Renal cortical epithelial cell (primary cell): ENCODE measurements at places on chromosomes 11 and 22. TPM values are rescaled to one million over a fixed set of nuclear protein-coding genes. Genes with fewer than 3 reads are reported as not detected.

MICAL2 gene
- total RNA-seq, result 266 and 361 TPM in 2 replicates

AIFM3 gene
- total RNA-seq, result 0.17 and 0.99 TPM in 2 replicates

CYP2D6 gene
- 0.17 and 0.89 TPM in 2 replicates for total RNA-seq

SF1 gene
- total RNA-seq, result 38.4 and 161 TPM in 2 replicates

DNA sequence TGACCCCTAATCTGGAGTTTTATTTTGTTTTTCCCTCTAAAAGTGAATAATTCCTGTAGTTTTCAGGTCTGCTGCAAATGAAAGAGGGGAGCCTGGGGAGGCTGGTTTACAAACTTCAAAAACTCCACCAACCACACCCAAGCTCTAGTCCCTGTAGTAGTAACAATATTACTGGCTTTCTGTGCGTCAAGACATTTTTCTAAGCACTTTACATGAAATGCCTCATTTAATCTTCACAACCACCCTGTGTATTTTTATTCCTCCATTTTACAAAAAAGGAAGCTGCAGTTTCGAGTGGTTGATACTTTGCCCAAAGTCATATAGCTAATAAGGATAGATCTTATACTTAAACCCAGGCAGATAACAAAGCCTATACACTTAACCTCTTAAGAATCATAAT lies 23.5 kb downstream of the CTNND1 start:
- no peak for DNase-seq

DNA sequence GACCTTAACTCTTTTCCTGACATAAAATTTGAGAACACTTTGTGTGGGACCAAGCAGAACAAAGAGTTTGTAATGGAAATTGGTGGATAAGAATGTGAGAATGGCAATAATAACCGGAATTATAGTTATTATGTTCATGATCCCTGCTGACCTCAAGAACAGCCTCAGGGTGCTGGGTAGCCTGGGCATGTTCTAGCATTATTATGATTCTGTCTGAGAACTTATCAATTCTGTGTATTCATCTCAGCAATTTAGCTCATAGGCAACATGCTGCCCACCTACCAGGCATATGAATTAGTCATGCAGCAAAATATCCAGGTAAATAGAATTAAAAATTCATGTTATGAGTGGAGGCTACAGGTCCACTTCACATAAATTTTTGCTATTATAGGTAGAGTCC lies 61.9 kb downstream of the CTSC start:
- DNase-seq, result no peak

DNA sequence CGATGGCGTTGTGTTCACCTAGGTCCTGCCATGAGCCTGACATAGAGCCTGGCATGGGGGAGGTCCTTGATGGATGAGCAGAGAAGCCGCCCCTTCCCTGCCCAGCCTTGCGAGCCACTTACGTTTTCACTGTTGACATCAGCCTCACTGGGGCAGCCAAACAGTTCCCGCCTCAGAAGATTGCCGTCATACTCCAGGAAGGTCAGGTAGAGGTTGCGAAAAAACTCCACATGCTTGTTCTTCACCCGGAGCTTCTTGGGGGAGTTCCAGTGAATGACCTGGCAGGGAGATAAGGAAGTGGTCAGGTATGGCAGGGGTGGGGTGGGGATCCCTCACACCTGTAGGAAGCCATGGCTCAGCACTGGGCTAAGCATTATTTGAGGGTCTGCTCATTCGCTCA lies 279.3 kb upstream of the SYN3 start:
- DNase-seq, result peak; percentile 63

DNA sequence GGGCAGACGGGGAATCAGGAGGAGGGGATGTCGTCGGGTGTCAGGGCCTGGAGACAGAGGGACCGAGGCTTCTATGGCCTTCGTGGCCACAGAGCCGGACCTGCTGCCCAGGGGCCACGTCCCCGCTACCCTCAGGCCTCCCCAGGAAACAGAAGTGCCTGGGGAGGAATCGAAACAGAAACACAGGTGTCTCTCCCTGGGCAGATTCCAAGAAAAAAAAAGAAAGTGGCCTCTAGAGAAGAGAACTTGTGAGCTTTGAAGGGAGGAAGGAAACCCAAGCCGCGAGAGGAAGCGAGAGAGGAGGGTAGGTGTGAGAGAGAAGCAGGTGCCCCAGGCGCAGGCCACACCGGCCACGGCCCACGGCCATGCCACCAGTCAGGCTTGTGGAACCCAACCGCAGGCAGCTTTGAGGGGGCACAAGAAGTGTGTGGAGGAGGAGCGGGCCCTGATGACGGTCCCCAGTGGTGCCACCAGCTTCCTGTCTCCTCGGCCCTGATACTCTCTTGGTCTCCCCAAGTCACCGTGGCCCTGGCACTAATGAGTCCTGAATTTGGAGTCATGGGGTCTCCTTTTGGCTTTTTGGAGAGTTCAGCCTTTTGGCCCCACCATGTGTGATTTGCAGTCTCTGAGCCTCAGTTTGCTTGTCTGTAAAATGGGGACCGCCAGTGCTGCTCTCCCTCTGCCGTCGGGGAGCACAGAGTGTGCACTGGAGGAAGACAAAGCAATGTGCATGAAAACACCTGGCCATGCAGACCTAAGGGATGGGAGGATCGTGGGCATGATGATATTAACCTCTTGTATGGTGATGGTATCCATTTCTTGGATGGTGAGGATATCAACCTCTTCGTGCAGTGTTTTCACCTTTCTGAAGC lies 25.2 kb downstream of the LIF start:
- no peak for DNase-seq

DNA sequence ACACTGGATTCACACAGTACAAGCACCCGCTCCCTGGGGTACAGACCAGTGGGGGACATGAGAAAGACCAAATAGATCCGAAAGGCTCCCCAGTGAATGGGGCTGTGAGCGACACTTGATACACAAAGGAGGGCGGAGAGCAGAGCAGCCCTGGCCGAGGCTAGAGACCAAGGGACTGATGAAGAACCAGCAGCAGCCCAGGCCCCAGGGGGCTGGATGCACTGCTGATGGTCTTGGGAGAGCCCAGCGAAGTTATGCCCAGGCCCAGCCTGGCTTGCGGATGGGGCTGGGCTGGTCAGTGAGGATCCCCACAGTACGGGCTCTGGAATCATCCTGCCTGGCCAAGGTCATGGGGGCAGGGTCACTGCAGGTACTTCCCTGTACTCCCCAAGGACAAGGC lies 23.2 kb downstream of the ARHGAP1 start:
- no peak for DNase-seq

DNA sequence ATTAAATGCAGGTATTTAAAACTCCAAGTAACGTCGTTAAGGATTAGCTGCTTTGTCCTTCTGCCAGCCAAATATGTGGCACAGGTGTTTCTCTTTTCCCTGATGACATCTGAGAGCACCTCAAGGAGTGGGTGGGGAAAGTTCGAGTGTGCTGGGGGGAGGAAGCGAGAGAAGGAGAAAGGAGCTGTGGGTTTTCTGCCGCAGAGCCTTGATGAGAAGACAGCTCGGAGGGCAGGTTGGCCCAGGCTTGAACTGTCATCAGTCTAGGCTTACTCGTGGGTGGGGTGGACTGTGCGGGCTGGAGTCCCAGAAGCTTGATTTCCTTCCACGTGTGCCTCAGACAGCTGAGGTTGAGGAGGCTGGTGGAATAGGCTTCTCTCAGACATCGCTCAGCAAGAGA lies 15.2 kb upstream of the SORL1-AS1 start:
- DNase-seq, result no peak

DNA sequence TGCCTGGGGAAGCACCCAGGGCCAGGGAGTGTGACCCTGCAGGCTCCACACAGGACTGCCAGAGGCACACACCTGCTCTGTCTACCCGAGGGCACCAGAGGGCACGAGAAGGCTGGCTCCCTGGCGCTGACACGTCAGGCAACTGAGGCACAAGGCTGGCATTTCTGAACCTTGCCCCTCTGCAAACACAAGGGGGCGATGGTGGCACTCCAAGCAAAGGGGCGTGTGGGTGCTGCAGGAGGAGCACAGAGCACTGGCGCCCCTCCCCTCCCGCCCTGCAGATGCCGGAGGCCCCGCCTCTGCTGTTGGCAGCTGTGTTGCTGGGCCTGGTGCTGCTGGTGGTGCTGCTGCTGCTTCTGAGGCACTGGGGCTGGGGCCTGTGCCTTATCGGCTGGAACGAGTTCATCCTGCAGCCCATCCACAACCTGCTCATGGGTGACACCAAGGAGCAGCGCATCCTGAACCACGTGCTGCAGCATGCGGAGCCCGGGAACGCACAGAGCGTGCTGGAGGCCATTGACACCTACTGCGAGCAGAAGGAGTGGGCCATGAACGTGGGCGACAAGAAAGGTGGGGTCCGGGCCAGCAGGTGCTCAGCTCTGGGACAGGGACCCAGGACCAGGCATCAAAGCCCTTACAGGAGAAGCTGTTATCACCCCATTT lies 20.8 kb upstream of the TXNRD2 start:
- peak; percentile 73 for DNase-seq

DNA sequence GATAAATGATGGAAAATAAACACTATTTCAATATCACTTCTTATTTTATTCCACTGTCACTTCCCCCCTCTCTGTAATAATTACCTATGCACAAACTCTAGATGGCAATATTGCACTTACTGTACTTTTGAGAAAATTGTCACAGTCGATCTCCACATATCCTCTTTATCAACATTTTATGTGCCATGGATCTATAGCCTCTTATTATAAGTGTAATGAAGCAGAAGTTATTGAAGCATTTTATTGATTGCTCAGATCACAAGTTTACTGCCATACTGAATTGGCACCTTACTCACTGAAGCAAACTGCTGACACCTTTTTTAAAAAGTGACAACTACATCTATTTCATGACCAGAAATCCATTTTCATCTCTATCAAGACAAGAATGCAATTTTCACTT lies 133.4 kb downstream of the DCDC1 start:
- DNase-seq, result peak; percentile 23

DNA sequence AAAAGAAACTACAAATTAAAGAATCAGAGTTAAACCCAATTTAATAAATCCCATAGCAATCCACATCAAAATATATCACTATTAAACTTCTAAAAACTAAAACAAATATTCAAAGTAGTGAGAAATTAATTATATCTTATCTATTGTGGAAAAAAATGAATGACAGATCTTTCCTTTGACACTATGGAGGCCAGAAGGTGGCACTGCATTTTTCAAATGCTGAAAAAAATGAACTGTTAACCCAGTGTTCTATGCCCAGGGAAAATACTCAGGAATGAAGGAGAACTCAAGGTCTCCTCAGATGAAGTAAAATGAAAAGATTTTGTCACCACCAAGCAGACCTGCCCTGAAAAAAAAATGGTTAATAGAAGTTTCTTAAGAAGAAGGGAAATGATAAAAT lies 27.7 kb downstream of the TYR start:
- DNase-seq, result no peak

DNA sequence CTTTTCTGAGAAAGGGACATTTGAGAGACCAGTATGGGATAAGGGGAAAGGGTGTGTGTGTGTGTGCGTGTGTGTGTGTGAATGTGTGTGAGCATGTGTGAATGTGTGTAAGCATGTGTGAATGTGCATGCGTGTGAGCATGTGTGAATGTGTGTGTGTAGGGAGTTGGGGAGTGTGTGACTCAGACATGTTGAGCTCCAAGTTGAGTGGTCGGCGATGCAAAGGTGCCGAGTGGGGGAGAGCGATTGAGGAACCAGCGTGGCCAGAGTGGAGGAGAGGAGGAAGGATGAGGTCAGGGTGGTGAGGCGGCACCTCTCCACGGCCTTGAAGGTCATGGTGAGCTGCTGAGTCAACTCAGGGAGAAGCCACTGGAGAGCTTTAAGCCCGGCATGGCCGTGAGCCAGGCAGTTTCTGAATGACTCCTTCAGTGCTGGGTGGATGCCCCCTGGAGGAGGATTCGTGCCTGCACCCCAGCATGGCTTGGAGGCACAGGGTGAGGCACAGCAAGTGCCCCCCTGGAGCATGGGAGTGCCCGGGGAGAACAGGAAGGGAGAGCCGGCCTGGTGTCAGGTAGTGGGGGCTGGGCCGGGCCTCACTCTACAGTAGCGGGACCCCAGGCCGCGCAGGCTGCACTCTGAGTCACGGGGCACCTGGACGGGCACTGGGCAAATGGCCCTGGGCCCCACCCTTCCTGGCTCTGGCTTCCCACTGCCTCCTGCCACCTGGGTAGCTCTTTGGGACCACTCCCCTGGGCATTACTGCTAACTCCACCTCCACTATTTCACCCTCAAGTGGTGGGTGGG lies 8.2 kb upstream of the CCDC88B start:
- peak; percentile 91 for DNase-seq

DNA sequence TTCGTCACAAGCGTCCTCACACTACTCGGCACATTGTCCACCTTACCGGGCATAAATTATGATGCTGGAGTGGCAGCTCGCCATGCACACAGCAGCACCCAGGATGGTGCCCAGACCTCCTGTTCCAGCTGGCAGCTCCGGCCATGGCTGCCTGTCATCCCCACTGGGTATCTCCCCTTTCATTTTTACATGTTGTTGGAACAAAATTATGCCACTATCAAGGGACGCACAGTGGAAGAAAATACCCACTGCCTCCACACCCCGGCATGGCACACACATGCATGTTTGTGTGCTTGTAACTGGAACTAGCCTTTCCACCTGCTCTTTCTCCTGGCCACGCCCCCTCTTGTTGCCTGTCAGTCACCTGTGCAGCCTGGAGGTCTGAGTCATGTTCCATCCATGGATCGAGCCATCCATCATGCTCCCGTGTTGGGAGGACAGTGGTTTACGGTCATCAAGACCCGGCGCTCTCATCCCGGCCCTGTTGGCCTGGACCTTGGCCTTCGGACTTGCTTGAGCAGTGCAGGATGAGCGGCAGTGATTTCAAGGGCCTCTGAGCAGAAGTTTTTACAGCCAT lies 1069.6 kb downstream of the BRD1 start:
- no peak for DNase-seq

GRCh38 chr11:112255067-112255720 lies 5.5 kb downstream of the PLET1 start:
- no peak for DNase-seq
